ENCODE measurements at places on chromosomes 11 and 22.

- ATAC-seq = no peak
Measured at GRCh38 chr11:45850446-45850845, 3.2 kb downstream of the CRY2 start.

DNA sequence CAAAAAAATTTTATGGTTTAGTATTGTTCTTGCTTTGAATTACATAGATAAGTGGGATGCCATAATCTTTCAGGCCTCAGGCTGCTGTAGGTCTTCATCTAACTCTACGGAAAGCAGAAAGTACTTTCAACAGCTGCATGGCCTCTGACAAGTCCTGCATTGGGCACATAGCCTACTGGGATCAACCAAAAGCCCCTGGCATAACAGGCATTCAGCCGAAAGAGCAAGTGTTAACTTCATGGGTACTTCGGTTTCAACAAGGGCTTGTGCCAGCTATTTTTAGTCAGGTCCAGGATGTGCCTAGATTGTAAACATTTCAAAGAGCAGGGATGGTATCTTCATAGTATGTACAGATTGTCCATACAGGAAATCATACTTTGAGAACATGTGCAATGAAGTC is 3.1 kb downstream of the SLN start:
- ATAC-seq = no peak

GRCh38 chr11:129937592-129938238 is 42.3 kb upstream of the NFRKB start:
- ATAC-seq = no peak

- ATAC-seq = no peak
Measured at GRCh38 chr22:47206164-47206563, 443.7 kb downstream of the TBC1D22A start.

DNA sequence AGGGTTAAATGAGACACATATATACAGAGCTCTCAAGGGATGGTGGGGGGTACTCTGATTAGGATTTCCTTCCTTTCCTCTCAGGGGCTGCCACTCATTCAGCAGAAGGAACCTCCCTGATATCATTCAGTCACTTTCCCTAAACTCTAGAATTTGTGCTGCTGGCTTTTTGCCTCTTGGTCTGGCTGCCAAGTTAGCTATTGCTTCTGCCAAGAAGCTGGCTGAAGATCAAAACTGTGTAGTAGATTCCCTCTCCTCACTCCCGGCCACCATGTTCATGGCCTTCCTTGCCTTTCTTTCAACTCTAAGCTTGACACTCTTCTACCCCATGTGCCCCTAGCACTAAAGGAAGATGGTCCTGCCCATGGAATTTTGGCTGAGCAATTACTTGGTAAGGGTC is 18.7 kb downstream of the SLC6A5 start:
- no peak for ATAC-seq

DNA sequence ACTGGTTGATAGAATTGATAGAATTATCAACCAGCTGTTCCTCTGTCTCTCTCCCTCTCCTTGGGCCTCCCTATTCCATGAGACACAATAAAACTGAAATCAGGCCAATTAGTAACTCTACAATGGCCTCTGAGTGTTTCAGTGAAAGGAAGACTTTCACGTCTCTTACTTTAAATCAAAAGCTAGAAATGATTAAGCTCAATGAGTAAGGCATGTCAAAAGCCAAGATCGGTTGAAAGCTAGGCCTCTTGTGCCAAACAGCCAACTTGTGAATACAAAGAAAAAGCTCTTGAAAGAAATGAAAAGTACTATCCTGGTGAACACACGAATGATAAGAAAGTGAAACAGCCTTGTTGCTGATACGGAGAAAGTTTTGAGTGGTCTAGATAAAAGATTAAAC is 16.6 kb downstream of the PIH1D2 start:
- peak; percentile 95 for ATAC-seq

DNA sequence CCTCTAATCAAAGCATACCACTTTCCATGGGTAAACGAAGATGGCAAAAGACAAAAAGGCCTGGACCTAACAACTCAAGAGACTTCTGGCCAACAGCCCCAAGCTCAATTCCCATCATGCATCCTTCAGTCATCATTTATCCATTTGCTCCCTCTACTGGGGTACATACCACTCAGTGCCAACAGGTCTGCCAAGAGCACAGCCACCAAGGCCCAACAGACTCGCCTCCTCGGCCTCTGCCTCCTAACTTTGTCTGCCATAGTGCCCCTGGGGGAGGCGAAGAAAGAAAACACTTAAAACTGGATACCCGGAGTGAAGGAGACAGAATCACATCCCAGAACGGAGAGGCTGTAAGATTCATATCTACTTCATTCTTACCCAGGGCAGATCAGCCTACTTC is 1.1 kb downstream of the HYOU1 start:
- ATAC-seq = no peak

DNA sequence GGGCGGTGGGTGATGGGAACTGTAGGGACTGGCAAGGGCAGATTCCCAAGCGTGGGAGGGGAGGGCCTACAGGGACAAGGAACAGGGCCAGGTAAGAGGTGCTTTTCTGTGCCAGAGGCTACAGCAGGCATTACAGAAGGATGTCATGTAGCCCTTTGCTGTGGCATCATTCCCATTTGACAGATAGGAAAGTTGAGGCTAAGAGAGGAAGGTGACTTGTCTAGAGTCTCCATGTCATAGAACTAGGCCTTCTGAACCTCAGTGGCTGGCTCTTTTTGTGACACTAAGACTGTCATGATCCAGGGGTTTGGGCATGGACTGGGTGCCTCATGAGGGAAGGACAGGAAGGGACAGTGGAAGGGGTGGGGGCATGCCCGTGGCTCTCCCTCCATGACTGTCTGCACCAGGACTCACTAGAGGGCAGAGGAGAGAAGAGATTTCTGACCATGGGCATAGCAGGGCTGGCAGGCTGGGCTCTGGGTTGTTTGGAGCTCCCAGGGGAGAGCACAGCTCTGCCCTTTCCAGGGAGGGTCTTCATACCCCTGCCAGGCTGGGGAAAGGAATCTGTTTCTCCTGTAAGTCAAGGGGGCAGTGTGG is 3.2 kb downstream of the MMP11 start:
- ATAC-seq = no peak

DNA sequence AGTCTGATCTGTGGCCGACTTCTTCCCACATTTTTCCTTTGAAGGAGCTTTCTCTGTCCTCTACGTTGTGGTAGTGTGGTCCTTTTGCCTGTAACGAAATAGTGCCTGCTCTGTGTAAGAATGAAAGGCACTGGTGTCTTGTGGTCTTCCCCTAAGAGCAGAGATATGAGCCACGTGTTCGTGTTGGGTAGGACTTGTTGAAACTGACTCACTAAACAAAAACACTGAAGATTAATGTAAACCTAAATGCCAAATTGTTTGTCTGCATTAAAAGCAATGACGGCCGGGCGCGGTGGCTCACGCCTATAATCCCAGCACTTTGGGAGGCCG is 10.1 kb upstream of the RPS3 start:
- peak; percentile 30 for ATAC-seq

- no peak for ATAC-seq
Measured at GRCh38 chr11:74018331-74019005, 9.6 kb upstream of the UCP3 start.

GRCh38 chr11:116379185-116379828 is 393.5 kb downstream of the BUD13 start:
- ATAC-seq = no peak

GRCh38 chr11:12755510-12756453 is 81.6 kb downstream of the TEAD1 start:
- no peak for ATAC-seq

DNA sequence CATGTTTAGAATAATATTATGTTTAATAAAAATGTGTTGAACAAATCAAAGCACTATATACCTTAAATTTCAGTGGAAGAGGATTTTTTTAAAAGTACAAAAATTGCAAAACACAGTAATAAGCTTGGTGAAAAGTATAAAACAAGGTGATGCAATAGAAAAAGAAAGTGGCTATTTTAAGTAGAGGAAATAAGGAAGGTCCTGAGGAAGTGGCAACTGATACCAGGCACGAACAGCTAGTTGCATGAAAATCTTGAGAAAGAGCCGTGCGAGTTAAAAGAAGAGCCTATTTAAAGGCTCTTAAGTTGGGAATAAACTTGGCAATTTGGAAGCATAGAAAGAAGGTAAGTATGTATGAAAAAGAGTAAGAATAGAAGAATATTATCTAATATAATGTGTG is 1679.3 kb downstream of the LRRC4C start:
- ATAC-seq = no peak

GRCh38 chr11:2942872-2943710 is 13.9 kb upstream of the PHLDA2 start:
- no peak for ATAC-seq

DNA sequence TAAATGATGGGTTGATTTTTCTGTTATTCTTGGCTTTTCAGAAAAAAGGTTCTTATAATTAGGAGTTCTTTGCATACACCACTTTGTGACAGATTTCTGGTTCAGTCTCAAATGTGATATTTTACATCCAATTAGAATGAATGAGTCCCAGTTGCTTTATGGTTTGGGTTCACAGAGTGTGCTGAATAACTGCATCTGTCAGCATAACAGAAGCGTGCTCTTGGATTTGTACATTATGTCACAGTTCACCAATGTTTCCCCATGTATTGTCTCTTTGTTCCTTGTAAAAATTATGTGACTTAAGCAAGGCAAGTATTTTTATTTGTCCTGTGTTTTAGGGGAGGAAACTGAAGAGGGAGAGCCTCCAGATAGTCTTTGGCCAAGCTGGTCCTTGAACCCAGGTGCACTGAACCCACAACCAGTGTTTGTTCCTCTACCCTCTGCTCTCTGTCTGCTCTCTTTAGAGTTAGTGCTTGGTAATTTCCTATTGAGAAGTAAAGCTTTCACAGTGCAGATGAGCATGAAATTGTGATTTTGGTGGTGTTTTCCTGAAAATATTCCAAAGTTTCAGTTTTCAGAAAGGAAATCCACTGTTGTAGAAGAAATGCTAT is 107.5 kb downstream of the TBC1D22A start:
- ATAC-seq = no peak

- no peak for ATAC-seq
Measured at GRCh38 chr11:39817241-39817640, 1642.2 kb downstream of the LRRC4C start.

- no peak for ATAC-seq
Measured at GRCh38 chr11:57055744-57056143, 67.0 kb downstream of the OR5AK2 start.

- no peak for ATAC-seq
Measured at GRCh38 chr22:33659448-33659847, 260.8 kb downstream of the LARGE1 start.

- ATAC-seq = no peak
Measured at GRCh38 chr11:11186249-11186648, 166.8 kb downstream of the CSNK2A3 start.

DNA sequence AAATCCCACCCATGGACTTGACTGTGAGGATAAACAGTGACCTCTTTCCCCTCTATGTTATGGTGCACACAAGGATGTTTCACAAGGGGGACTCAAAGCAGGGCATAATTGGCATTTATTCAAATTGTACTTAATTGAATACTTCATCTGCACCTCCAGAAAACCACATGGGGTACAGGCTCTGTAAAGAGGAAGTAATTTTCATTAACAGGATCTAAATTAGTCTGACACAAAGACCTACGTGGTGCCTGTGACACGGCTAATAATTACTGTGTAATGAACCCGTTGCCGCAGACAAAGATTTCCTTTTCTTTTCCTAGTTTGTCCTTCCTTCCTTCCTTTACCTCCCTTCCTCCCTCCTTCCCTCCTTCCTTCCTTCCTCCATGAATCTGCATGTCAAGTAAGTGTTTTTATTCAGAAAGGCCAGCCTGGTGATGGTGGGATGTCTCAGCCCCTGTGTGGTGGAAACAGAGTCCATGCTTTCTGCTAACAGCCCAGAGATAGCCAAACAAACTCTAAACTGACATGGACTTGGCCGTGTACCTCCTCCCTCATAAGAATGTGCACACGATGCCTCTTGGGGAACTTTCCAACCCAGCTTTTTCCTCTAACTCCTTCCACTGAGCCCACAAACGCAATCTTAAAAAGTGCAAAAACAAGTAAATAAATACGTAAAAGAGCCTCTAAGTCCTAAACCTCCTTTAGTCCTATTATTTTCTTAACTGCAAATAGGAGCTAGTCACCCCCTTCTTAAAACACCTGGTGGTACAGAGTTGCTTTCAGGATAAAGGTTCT is 118.8 kb downstream of the INSC start:
- no peak for ATAC-seq

DNA sequence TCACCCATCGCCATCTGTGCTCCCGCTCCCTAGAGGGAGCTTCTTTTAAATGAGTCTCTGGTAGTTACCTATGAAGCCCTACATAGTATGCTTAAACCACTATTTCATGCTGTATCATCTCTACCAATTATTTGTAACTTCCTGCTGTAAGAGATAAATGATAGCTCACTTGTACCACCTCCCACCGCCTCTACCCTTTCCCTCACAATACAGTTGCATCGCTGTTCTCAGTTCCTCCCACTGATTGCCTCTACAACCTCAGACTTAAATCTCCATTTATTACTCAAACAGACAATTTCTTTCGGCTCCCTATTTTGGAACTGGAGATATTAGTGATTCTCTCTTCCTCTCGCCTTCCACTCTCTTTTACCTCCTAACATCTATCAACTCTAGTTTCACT is 222.9 kb upstream of the ZC3H12C start:
- ATAC-seq = no peak

- ATAC-seq = peak; percentile 95
Measured at GRCh38 chr22:18024276-18024939, at the start of gene MICAL3. Gene MICAL3 (minus strand): TSS chr22:18024561. CDS start chr22:17906812, 117,749 bp downstream.

DNA sequence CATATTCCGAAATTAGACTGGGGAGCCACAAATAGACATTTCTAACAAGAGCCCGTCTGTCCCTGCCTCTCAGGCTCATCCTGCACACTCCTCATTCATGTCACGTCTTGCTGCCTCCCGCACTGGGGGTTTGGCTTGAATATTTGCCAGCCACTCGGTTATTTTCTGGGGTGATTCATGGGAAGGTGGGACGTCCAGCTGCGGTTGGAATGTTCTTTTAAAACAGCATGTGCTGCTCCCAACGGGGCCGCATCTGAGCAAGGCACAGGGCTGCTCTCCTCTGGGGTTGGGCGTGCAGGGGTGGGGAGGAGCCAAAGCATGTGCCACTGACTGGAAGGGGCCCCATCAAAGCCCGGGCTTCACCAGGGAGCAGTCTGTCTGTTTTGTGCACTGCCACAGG is 25.9 kb upstream of the SLC5A4 start:
- ATAC-seq = no peak

All from activated T-helper 17 cell treated with anti-CD3 and anti-CD28 coated beads, Interleukin-2, amount 50 U/mL, for 72 hours (primary cell).